ENCODE measurements at places on chromosomes 16 and 17. TPM values are rescaled to one million over a fixed set of nuclear protein-coding genes. Genes with fewer than 3 reads are reported as not detected.

DNA sequence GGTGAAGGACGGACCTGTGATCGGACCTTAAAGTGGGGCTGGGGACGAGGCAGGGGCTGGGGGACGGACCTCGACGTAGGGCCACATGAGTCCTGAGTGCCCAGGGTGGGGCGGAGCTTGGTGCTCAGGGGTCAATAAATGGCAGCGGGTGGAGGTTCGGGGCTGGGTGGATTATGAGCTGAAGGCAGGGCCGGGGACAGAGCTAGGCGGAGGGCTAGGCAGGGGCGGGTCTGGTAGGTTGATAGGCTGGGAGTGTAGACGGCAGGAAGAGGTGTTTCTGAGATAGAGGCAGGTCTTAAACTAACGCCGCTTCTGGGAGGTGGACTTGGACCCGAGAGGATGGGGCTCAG is 733 bp downstream of the CHRNB1 start:
- DNase-seq, result no peak

- no peak for DNase-seq
Measured at GRCh38 chr17:82397449-82398335, 20.5 kb upstream of the HEXD start.

GRCh38 chr17:43840814-43841213 is 6.2 kb upstream of the CD300LG start:
- no peak for DNase-seq

GRCh38 chr17:48011405-48012150 is 26.0 kb downstream of the COPZ2 start:
- no peak for DNase-seq

DNA sequence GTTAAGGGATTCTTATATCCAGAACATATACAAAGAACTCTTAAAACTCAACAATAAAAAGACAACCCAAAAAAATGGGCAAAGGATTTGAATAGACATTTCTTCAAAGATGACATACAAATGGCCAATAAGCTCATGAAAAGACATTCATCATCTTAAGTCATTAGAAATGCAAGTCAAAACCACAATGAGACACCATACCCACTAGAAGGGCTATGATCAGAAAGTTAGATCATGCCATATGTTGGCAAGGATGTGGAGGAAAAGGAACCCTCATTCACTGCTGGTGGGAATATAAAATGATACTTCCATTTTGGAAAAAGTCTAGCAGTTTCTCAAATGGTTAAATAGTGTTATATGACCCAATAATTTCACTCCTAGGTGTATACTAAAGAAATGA is 9.4 kb downstream of the PLD6 start:
- DNase-seq, result no peak

DNA sequence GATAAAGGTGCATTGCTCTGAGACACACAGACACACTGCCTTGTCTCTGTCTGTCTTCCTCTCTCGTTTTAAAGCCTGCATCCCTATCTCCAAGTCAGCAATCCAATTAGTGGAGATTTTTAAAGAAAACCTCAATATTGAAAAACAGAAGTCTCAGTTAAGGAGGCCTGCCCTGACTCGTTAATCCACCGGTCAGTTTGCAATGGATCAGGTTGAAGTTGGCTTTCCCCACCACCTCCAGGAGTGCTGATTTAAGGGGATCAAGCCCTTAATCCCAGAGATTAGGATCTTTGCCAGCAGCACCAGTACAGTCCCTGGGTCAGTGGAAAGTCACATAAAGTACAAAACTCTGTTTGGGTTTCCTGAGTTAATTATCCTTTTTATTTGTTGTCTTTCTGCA is 271.1 kb upstream of the ASIC2 start:
- no peak for DNase-seq

DNA sequence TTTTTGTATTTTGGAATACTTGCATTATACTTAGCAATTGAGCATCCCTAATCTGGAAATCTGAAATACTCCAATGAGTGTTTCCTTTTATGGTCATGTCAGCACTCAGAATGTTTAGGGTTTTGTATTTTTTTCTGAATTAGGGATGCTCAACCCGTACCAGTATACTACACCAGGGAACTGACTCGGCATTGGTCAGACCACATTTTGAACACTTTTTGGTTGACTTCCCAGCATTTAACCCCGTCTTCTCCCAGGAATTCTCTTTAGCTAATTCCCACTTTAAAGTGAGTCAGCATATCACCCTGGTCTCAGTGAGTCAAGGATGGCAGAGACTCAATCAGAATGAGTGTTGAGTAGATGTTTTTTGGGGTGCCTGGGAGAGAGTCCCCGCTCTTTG is 177.9 kb downstream of the SPECC1 start:
- no peak for DNase-seq

- no peak for DNase-seq
Measured at GRCh38 chr17:80445726-80446110, 30.7 kb downstream of the NPTX1 start.

The GPRC5C gene
- total RNA-seq, result not detected

The TSR3 gene
- 27.7 TPM for total RNA-seq

The BCO1 gene
- total RNA-seq, result not detected

The CHD9NB gene
- 0.31 TPM for total RNA-seq

The CBFA2T3 gene
- 3.2 TPM for total RNA-seq

The ANKRD40CL gene
- total RNA-seq, result not detected
